Midbrain (tissue), 1 donor: ENCODE measurements at places on chromosomes 12 and 14.
A peak's percentile ranks its signal among the peaks of the same experiment; 100 is the strongest.

DNA sequence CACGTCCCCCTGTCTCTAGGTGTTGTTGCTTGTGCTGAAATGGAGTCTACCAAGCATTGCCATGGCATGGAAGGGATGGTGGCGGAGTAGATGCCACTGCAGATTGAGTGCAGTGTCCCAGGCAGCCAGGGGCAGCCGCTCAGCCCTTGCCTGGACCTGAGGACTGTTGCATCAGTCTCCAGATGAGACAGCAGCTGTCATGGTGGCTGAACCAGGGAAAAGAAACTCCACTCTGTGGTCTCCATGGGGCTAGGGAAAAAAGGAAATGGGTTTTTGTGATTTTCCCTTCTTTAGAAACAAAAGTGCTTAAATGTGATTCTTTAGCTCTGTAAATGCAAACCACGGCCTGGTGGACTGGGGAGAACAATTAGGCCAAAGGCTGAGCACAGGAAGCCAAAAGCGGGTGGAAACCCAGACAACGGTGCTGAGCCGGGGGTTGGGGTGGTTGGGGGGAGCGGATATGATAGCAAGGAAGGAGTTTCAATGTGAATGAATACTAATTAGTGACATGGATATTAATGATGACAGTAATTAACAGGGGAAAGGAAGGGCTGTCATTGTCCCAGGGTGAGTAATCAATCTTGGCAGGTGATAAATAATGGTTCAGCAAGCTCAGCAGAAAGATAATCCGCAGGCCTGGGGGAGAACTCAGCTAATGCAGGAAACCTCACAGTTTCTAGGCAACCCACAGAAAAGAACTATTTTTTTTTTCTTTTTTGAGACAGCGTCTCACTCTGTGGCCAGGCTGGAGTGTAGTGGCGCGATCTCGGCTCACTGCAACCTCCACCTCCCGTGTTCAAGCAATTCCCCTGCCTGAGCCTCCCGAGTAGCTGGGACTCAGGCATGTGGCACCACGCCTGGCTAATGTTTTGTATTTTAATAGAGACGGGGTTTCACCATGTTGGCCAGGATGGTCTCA is 442.6 kb downstream of the DPF3 start:
- DNase-seq: peak; percentile 35

- DNase-seq: no peak
Observed at GRCh38 chr14:105309371-105309770, 5.2 kb upstream of the PACS2 start.

DNA sequence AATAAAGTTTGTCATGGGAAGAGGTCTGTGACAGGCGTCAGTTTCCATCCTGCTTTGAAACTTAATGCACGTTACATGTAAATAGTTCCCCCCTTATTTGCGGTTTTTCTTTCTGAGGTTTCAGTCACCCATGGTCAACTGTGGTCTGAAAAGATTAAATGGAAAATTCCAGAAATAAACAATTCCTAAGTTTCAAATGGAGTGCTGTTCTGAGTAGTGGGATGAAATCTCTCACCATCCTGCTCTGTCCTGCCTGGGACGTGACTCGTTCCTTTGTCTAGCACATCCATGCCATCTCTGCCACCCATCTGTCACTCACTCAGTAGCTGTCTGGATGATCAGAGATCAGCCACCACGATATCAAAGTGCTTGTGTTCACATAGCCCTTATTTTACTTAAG is 51.3 kb upstream of the DICER1 start:
- DNase-seq: no peak

DNA sequence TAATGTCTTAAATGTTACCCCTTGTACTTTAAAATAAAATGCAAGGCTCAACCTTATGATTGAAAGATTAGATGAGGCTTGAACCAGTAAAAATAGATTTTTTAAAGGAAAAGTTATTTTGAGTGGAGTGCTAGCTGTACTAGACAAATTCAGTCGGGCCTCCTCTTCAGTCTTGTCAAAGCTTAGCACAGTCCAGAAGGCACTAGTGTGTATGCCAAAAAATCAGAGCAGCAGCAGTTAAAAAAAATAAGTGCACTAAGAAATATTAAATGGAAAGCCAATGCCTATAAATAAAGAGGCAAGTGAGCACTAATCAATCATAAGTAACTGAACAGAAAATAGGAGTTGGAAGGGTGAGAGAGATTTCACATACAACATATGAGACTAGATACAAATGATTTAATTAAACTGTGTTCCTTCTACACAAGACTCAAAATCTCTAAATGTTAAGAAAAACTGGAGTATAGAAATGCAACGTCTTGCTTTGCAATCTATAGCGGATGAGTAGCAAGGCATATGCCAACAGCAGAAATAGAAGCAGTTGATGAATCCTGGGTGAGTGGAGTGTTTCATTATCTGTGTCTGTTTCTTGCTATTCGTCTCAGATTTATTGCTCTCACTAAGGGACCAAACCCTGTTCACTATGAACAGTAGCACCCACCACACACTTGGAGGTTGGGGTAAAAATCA is 172.1 kb downstream of the ETNK1 start:
- no peak for DNase-seq

- DNase-seq: peak; percentile 46
Observed at GRCh38 chr14:93543766-93544165, 113.0 kb downstream of the UNC79 start.
